ENCODE measurements at places on chromosomes 5 and 9.
A peak's percentile ranks its signal among the peaks of the same experiment; 100 is the strongest.

DNA sequence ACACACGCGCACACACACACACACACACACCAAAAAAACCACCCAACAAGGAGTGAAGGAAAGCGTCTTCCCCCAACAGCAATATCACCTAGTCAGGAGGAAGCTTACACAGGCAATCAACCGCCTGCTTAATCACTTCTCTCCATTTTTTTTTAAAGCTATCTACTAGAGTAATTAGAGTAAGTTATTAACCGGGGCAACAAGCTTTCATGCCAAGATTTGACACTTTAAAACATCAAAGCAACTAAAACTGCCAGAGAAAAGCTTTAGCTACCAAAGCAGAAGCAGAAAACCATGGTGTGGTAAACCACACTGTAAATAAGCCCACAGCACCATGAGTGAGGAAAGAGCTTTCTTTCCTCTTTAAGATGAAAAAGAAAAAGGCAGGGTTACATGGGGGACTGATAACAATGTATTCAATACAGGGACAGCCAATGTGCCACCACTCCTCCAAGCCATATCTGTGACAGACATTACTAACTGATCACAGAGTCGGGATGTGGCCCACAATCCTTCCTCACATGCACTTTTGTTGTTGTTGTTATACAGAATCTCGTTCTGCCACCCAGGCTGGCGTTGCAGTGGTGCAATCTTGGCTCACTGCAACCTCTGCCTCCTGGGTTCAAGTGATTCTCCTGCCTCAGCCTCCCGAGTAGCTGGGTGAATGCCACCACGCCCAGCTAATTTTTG lies 282.1 kb downstream of the CRB2 start:
- DNase-seq = no peak

GRCh38 chr9:21001581-21001980 lies 29.9 kb downstream of the HACD4 start:
- DNase-seq = no peak

DNA sequence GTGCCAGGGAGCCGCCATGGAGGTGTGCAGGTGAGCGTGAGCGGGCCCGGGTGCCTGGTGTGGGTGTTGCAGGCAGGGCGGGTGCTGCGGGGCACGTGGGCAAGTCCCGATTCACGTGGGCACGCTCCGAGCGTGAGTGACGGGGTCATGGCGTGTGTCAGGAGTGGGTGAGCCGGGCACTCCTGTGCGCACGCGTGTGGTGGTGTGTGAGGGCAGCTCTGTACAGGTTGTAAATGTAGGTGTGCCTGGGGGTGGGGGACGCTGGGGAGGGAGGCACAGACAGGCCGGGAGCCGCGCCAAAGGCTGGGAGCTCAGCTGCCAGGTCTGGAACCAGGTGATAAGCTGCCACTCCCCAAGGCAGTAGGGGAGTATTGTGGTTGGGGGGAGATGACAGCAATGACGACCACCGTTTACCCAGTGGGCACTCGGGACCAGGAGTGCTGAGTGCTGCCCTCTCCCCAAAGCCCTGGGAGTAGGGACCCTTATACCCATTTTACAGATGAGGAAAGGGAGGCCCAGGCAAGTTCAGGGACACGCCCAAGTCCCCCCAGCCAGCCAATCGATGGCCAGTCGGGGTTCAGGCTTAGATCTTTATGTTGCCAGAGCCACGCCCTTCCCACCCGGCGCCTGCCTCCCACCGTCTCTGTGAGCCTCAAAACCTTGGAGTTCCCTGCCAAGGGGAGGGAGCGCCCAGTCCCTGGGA lies 9.6 kb downstream of the NCS1 start:
- no peak for DNase-seq

DNA sequence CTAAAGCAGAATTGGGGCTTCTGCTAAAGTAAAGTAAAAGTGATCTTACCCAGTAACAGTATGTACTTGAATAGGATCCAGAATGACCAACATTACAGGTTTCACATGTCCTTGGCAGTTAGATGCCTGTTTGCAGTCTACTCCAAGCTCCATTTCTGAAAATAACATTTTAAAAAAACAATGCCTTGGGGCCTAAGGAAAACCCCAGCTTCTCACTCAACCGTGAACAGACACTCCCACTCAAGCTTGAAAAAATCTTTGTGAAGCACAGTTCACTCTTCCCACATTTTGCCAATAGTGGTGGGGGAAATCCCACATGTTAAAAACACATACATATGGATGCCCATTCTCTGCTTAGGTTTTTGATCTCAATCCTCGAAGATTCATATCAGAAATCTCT lies 304.1 kb downstream of the ARRDC3 start:
- DNase-seq = no peak

DNA sequence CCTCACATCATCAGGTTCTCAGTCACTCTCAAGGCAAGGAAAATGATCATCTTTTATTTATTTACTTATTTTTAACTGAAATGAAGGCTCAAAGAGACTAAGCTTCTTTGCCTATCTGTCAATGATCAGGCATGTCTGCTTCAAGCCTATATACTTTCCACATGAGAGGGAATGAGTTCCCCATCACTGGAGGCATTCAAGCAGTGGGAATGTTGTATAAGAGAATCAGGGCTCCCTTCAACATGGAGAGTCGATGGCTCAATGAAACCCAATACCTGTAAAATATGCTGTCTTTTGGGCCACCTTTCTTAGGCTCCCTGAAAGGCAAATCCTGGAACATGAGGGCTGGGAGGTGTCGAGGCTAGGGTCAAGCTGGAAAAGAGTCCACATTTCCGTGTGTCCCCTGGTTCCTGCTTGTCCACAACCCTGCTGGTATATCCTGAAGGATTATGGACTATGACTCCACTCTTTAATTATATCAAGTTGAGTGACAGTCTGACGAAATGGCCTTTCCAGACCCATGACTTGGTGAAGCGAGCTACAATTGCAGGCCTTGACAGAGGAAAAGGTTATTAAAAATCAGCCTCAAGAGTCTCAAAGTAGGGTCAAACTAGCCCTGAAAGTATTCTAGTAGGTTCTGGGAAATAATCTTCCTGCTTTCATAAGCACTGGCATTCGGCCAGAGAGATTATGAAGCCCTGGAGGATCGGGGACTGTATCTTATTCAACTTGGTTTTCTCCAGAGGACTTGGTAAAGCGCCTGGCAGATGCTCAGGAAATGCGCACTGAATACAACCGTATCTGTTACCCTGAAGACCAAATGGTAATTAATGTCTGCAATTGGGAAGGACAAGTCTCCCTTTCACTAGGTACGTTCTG lies 145.9 kb upstream of the TBC1D2 start:
- no peak for DNase-seq

DNA sequence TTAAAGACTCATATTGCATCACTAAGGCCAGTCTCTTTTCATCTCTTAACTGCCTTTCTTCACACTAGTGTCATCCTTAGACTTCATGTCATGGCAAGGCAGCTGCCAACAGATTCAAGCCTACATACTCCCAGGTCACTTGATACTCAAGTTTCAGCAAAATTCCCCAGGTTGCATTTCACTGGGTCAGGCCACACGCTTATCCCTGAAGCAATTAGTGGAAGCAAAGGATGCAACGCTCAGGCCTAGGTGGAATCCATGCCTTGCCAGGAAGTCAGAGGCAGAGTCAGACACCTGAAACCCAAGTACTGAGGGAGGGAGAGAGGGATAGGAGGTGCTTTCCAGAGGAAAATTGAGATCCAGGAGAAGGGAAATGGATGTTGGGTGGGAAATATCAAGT lies 28.9 kb downstream of the YIPF5 start:
- DNase-seq = no peak

GRCh38 chr5:88085462-88085861 lies 183.2 kb downstream of the TMEM161B start:
- DNase-seq = no peak

- DNase-seq = no peak
Measured at GRCh38 chr5:107263387-107264018, 407.2 kb downstream of the EFNA5 start.

DNA sequence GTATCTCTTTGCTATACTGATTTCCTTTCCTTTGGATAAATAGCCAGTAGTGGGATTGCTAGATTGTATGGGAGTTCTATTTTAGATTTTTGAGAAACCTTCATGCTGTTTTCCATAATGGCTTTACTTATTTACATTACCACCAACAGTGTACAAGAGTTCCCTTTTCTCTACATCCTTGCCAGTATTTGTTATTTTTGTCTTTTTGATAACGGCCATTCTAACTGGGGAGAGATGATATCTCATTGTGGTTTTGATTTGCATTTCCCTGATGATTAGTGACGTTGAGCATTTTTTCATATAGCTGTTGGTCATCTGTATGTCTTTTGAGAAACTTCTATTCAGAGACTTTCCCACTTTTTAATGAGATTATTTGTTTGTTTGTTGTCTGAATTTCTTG lies 25.8 kb downstream of the NADK2 start:
- DNase-seq = no peak

DNA sequence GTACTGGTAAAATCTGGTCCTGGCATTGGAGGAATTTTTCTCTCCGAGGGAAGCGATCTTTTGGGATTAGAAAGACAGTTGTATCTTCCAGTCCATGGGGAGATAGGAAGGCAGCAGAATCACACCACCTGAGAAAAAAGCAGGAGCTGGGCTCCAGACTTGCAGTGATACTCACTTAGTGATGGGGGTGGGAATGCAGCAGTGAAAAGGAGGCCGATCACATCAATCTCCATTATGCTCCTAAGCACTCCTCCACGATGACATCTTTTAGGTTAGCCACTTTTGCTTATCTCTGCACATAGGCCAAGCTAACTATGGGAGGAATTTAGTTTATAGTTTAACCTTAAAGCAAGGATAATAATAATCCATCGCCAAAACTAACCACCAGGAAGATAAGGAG lies 219.0 kb downstream of the DMAC1 start:
- DNase-seq = no peak

DNA sequence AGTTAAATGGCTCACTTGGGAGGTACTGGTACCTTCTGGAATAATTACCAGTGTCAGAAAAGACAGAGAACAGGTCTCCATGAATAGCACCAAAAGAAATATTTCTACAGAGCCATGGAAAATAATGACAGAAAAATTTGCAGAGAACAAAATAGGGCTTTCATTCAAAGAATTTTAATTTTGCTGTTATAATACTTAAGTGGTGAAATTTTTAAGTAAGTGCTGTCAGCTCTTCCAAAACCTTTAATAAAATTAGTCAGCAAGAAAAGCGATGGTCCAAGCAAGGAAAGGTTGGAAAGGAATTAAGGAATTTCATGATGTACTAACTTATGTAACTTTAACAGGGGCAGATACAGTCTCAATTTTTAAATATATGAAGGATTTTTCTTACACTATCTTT lies 359.2 kb downstream of the NR2F1-AS1 start:
- DNase-seq = no peak

DNA sequence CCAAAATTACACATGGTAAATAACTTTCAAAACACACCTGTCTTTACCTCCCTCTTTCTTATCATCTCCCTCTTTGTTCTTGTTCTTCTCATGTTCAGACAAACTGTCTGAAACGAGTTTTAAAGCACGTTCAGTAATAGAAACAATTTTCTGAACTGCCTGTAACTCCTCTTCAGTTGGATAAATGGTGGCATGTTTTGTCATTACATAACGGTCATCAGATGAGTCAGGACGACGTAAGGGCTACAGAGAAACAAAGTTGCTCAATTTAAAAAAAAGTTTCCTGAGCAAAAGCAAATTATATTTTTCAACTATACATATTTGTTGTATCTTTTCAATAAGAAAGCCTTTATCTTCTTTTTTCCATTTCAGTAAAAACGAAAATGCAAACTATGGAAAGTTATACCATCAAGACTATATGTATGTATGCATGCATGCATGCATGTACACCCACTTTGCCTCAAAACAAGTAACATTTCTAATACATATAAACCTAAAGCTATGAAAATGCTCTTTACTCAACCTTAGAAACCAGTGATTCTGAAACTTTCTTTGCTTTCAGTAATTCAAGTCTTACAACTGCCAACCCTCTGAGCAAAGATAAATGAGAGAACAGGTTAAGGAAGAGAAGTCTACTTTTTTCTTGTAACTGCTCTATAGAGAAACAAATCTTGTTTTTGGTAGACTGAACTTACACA lies 56.0 kb downstream of the ZFR start:
- no peak for DNase-seq

DNA sequence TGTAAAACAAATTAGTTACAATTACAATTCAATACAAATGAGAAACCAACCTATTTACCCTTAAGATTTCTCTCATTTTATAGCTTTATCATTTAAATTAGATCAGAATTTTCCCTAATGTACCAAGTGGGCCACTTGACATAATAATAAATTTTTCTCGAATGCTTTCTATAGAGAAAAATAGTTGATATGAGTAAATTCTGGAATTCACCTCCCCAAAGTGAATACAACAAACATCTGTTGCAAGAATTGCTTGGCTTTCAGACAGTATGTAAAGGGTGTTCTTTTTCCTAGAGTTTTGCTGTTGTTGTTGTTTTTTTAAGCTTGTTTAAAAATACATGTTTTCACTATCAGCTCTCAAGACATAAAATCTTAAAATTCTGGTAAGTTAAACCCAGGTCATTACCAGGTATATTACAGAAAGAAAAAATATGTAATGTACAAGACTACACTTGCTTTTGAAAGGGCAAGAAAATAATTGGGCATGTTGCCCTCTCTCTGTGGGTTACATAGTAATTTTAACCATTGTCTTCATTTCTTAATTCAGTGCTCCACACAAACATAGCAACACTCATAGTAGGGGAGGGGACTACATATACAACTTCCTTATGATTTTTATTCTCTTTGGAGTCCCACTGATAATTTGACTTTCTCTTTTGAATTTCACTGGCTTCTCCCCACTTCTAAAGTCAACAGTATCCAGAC lies 200.6 kb downstream of the ARL15 start:
- no peak for DNase-seq

GRCh38 chr9:81479573-81479972 lies 209.8 kb downstream of the TLE1 start:
- no peak for DNase-seq

DNA sequence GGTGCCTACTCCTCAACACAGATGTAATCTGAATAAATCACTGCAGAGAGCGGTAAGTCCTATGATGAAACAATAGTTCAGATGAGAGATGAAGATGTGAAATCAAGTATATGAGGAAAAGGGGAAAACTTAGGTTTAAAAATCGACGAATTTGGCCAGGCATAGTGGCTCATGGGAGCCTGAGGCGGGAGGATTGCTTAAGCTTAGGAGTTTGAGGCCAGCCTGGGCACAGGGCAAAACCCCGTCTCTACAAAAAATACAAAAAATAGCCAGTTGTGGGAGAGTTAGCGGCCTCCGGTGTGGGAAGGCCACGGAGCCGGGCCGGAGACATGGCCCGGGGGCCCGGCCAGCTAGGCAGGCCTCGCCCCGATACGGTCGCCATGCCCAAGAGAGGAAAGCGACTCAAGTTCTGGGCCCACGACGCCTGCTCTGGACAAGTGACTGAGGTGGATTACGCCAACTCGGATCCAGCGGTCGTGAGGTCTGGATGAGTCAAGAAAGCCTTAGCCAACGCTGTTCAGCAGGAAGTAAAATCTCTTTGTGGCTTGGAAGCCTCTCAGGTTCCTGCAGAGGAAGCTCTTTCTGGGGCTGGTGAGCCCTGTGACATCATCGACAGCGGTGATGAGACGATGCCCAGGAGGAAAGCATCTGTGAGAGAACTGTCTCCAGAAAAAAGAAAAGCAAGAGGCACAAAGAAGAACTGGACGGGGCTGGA lies 62.8 kb upstream of the SUB1 start:
- peak; percentile 75 for DNase-seq
